ENCODE measurements at places on chromosomes 12 and 14.

- DNase-seq = no peak
Measured at GRCh38 chr12:79650440-79650839, 40.3 kb downstream of the PAWR start.

GRCh38 chr14:35934499-35934898 lies 108.4 kb downstream of the BRMS1L start:
- no peak for DNase-seq

DNA sequence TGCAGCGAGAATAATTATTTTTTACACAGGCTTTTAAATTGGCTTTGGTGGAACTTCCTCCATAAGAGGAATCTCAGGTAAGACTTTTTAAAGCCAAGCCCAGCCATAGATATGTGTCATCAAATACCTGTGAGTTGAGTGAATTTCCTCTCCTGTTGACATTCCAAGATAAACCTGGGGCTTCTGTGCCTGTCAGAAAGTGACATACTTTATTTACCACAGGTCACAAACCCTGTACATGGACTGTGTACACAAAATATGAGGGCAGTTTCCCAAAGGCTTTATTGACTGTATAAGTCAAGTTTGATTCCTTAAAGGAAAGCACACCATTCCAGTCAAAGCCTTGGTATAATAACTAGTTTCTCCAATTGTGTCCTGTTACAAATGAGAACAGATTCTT lies 25.9 kb upstream of the SRSF5 start:
- DNase-seq = no peak

DNA sequence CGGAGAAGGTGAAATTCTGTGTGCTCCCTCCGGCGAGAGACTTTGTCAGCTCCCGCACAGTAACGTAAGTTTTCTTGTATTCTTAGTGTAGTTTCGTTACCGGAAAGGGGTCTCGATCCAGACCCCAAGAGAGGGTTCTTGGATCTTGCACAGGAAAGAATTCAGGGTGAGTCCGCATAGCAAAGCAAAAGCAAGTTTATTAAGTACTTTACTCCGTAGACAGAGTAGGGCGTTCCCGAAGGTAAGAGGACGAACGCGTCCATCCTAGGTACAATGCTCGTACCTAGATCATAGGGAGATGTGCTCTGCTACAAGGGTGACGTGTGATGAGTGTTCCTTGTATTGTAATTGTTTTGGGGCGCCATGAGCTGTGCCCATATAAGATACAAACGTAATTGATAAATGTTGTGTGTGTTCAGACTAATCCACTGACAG lies 293 bp downstream of the IFI27L1 start:
- DNase-seq = no peak

- DNase-seq = peak; percentile 62
Measured at GRCh38 chr12:2294651-2295475, 242.1 kb downstream of the CACNA1C start.

DNA sequence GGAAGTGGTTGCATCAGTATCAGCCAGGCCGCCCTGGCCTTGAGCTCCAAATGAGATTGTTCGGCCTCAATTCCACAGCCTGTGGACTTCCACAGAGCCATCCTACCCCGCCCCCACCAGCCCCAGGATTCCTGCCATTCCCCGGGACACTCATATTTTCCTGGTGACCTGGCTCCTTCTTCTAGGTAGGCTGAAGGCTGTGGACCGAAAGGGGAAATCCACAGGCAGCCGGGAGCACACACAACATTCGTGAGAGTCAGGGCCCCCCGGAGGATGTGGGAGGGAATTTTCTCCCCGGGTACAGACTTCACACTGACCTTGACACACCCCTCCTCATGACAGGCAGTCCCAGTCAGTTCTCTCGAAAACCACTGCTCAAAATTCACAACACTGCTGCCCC lies 39.9 kb downstream of the RIN3 start:
- no peak for DNase-seq

DNA sequence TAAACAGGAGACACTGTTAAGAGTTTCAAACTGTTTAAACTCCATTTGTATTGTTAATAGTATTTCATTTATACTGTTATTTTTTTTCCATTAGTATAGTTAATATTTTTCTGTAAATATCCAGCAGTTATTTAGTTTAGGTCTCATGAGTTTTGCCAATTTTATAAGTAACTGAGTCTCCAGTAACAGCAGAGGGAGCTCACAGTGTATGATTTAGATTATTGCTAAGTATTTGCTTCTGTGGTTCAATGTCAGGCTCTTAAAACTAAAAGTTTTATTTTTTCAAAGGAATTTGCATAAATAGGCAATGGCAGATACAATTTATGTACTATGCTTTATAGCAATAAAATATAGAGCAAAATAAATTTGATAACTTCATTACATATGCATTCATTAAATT lies 209.7 kb downstream of the ATXN7L3B start:
- no peak for DNase-seq

GRCh38 chr12:92030618-92031017 lies 115.0 kb downstream of the BTG1 start:
- no peak for DNase-seq

GRCh38 chr14:94449930-94450329 lies 2.7 kb downstream of the SERPINA11 start:
- no peak for DNase-seq

- no peak for DNase-seq
Measured at GRCh38 chr14:27338012-27338411, 740.2 kb upstream of the NOVA1 start.

DNA sequence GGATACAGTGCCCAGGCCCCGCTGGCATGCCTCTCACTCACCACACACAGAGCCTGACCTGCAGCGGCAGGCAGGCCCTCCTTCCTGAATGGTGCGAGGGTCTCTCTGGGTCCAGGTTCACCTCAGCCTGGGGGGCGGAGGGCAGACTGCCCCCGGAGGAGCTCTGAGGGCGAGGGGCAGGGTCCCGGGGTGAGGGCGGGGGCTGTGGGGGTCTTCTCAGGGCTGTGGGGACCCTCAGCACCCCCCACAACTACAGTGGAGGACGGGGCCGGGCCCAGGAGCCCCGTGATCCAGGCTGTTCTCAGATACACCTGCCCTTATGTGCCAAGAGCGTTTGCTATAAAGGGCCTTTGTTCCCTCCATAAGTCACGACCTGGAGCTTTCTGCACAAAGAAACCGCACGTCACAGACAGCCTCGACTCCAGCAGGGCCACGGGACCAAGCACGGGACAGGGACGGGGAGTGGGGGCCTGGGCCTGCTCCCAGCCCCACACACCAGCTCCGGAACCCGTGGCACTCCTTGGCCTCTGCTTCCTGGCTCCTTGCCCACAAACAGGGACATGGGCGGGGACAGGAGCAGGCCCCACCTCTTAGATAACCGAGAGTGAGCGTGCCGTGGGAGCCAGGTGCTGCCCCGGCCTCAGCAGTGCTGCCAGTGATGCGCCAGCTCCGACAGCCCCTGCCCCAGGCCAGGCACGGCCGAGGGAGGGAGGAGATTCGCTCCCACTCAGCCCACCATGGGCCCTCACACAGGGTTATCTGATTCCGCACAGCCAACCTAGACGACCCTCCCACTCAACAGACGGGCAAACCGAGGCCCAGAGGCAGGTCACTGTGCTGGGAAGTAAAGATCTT lies 101.9 kb downstream of the RFLNA start:
- no peak for DNase-seq

DNA sequence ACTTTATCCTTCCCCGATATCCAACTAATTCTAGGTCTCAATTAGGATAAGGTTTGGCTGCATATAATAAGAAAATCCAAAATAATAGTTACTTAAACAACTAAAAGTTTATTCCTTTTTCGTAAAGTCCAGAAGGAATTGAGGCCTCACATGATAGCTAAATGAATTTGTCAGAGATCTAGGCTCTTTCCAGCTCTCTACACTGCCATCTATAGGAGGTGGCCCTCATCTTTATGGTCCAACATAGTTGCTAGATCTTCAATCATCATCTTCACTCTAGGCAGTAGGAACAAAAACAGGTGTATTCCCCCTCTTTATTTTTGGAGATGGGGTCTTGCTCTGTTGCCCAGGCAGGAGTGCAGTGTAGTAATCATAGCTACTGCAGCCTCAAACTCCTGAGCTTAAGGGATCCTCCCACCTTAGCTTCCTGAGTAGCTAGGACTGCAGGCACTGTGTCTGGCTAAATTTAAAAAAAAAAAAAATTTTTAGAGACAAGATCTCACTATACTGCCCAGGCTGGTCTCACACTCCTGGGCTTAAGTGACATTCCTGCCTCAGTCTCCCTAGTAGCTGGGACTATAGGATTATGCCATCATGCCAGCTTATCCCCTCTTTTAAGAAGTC lies 46.5 kb upstream of the SAV1 start:
- no peak for DNase-seq

- DNase-seq = no peak
Measured at GRCh38 chr14:29102996-29103395, 336.4 kb downstream of the FOXG1 start.

- no peak for DNase-seq
Measured at GRCh38 chr14:25026476-25027137, 23.3 kb downstream of the STXBP6 start.

DNA sequence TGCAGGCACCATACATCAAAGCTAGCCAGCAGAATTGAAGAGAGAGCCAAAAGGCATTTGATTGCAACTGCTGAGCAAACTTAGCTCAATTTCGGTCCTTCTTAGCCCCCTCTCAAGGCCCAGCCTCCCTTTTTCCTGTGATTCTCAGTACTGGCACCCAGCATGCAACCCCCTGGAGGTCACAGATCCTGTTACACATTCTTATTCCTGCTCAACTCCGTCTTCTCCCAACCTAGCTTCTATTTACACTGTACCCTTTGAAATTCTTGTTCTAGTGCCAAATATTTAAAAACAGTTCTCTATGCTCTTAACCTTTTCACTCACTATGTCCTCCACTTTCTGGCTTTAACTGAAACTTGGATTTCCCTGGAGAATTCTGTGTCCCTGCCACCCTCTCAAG lies 131.3 kb upstream of the CPSF6 start:
- no peak for DNase-seq

GRCh38 chr12:63025116-63025515 lies 90.2 kb upstream of the PPM1H start:
- DNase-seq = no peak

DNA sequence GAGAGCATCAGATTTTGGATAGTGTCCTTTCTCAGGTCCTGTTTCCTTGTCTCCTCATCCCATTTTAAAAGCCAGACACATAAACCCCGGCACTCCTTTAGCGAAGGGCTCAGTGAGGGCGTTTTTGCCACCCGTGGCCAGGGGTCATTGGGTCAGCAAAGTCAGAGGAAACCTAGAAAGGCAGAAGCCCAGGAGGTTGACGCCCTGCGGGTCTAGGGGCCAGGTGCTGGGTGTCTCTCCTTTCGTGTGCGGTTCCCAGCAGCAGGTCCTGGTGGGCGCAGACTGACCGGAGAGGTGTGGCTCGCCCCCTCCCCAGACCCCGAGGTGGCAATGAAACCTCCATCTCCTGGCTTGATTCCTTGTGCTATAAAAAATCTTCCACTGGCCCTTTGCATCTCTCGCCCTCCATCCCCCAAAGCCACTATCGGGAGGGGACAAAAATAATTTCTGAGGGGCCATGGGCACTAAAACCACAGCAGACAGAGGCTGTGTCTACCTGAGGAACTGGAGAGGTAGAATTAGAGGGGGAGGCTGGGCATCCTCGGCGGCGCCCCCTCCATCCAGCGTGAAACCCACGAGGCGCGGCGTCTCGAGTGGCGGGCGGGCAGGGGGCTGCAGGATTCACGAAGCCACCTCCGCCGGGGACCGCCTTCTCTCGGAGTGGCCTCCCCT lies 858 bp upstream of the FRMD6 start:
- no peak for DNase-seq

- no peak for DNase-seq
Measured at GRCh38 chr14:49114161-49114893, 471.9 kb downstream of the RPS29 start.

DNA sequence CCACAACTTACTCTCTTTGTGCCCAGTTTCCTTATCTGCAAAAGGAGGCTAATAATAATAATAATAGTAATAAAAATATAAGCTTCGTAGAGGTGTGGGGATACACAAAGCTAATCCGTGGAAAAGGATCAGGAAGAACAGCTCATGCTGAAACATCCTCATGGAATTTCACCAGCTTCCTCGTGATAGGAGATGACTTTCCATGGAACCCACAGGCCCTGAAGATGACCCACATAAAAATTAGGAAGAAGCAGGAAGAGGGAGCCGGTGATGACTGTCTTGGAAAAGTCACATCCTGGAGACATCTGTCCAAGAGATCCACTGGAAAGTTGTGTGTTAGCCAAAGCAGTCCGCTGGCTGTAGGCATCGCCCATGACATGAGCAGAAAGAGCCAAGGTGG lies 31.9 kb upstream of the FZD10 start:
- no peak for DNase-seq

DNA sequence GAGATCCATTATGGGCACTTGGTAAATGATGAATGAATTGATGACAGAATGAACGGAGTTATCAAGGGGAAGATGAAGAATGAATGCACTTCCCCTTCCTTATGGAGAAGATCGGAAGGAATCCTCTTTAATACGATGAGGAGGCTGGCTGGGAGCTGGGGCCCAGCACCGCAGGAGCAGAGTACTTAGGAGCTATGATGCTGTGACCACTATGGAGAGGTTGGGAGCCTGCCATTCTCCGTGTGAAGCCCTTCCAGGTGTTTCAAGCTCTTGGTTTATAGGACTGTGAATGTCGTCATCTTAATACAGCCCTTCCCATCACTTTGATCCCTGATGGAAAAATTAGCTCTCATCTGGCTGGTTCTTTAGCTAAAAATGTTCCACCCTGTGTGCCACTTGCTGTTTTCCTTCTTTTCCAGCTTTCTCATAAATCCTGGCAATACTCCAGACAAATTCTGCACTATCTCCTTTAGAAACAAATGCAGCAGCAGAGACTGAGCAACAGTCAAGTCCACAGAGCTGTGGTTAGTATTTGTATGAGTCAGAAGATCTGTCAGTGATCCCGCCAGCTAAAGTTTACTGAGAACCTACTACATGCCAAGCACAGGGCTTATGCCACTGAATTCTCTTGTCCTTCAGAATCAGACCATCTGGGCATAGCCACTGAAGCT lies 263.1 kb upstream of the CRY1 start:
- no peak for DNase-seq

DNA sequence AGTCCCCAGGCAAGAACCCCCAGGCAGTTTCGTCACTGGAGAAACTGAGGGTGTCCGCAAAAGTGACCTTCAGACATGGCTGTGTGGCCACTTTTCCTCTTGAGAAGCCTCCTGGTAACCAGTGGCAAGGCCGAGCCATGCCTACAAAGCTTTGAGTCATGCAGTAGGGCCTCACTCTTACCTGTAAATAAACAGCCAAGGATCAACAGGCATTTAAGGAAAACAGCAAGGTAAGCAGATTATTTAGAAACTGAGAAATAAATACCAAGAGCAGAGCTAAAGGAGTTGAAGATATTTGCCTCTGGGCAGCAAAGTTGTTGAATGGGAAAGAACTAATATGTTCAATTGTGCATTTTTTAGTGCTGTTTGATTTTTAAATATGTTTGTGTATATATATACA lies 141.0 kb upstream of the BCL2L14 start:
- DNase-seq = no peak

DNA sequence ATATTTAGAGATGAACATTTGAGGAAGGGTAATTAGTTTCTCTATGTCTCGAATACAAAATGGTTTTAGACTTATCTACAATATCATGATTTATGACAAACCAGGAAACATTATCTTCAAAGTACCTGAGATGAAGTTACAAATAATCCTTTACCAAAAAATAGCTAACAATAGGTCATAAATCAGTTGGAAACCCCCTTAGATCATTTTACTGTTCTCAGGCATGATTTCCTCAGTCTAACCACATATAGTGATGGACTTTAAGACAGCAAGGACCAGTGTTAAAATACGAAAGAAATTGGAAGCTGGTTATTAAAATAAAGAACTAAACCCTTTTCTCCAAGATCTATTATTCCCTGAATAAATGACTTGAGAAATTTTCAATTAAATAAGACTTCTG lies 235.4 kb downstream of the RASSF9 start:
- DNase-seq = no peak
